ENCODE measurements at places on chromosomes 12 and 14.

GRCh38 chr12:26455936-26456574, 260.7 kb downstream of the SSPN start:
- DNase-seq, result peak; percentile 12

DNA sequence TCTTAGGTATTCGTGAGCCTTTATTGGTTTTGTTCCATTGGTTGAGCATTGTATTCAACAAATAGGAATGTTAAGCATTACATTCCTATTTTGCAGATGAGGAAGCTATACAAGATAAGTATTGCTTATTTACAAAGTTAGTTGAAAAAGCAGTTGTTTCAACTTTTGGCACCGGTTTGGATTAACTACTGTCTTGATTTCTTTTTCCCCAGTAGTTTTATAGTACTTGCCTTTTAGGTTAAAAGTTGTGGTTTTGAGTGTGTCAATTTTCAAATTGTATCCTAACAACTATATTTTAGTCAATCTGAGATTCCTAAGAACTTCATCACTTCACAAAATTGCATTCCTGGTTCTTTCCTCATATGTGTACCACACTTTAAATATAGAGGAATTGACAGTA, 23.8 kb upstream of the MBIP start:
- no peak for DNase-seq

DNA sequence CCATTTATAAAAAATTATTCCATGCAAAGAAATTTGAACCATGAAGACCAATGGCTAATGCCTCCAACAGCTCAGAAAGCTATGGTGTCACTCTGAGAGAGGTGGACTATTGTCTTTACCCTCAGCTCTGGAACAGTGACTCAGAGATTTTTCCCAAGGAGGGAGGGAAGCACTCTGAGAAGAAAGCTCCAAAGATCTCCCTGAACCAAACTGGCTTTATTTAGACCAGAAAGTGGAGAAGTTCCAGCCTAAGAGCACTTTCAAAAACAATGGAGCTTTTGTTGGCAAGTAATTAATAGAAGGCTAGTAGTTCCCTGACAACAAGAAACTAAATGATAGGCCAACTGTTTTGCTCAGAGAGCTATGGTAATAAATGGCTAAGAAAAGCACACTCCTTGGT, 599.9 kb upstream of the MDGA2 start:
- no peak for DNase-seq

DNA sequence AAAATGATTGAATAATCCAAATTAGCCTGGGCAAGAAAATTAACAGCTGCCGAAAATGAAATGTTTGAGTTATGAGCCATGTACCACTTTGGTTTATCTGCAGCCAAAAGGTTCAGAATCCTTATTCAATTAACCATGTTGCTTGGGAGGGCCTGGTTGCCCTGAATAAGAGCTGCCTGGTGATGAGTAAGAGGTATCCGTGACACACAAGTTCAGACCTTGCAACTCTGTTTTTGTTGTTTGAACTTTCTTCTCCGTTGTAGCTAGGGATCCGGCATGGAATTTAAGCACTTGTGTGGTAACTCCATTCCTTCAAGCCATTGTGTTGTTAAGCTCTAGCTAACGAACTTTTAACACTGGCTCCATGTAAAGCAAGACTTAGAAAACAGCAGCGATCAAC, 35.7 kb downstream of the FOXA1 start:
- peak; percentile 8 for DNase-seq

GRCh38 chr14:100888789-100889315, 14.7 kb downstream of the RTL1 start:
- peak; percentile 86 for DNase-seq

DNA sequence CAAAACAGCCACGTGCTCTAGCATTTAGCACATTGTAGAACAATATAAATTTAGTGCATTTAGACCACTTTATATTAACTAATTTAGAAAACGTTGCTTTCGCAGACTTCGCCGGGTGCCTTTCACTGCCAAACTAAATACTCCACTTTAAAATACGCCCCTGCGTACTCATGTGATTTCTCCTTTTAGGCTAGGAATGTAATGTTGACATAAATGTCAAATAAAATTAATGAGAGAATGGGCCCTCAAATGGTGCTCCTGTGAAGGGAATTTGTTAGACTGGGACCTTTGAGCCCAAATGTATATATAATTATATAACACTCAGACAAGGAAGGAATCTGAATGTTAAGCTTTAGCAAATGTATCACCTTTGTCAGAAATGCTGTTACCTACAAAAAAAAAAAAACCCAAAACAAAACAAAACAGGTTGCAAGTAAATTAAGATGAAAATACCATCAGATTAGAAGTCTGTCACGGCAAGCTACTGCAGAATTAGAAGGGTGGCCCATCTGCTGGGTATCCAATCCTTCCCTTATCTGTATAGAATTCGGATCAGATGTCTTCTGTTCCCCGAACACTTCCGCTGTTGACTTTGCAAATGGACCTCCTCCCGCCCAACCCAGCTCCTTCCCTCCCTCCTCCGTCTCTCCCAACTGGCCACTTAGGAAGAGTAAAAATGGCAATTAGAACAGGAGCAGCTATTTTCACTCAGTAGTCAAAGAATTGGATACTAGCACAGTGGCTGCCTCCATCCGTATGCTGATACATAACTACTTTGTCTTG, 159.3 kb upstream of the FOXN3 start:
- DNase-seq, result no peak

GRCh38 chr14:101442451-101442850, 118.8 kb upstream of the DIO3 start:
- DNase-seq, result peak; percentile 28

DNA sequence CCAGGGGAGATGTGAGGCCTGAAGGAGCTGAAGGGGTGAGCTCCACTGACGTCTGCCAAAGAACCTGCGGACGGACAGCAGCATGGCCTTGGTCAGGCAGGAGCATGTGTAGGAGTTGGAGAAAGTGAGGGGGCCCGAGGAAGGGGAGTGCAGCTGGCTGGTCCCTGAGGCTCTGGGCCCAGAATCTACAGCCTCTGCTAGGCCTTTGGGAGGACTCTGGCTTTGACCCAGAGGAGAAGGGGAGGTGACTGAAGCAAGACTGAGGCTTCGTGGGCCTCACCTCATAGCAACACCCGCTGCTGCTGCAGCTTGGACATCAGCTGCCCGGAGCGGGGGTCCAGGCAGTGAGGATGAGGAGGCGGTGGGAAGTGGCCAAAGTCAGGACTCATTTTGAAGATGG, 216.6 kb upstream of the FKBP4 start:
- no peak for DNase-seq

DNA sequence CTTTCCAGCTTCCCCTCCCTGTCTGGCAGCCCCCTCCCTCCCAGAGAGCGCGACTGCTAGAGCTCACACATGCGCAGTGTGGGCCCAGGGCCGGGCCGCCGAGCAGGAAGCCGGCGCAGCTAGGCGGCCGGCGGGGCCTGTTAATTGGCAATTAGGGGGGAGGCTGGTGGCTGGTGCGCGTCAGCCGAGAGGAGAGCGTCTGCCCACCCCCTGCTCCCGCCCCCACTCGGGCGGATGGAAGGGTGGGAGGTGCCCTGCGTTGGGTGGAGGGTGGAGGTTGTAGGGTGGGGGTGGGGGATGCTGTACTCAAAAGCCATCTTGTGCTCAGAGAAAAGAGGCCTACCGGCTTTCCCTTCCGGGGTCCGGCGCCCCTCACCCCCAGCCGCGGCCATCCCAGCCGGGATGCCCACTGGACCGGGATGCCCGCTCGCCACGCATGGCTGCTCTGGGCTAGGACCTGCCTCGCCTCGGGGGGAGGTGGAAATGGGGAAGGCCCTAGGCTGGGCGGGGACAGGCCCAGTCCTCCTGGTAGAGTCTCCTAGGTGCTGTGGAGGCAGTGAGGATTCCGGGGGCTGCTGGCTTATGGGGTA, 9.2 kb downstream of the HOXC8 start:
- peak; percentile 95 for DNase-seq

GRCh38 chr12:27762757-27763156, 17.3 kb upstream of the KLHL42 start:
- DNase-seq, result no peak

GRCh38 chr14:70096866-70097265, 91.9 kb downstream of the SLC8A3 start:
- DNase-seq, result peak; percentile 9

- no peak for DNase-seq
Observed at GRCh38 chr12:75870878-75871277, 160.7 kb downstream of the PHLDA1 start.

DNA sequence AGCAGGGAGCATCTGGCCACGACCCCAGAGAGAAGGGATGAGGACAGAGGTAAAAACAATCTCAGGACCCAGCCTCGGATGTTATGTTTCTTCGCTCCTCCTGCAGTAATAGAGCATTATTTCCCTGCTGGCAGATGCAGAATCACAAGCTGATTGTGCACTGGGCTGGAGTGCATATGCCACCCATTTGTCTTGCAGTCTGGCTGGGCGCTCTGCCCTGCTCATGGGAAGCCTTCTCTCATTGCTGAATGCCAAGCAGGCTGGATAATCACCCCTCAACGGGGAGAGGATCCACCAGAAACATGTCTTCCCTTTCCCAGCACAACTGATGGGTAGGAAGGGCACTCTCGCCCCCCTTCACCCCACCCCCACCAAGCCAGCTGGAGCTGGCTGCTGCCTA, 8.5 kb upstream of the VASH1 start:
- no peak for DNase-seq

DNA sequence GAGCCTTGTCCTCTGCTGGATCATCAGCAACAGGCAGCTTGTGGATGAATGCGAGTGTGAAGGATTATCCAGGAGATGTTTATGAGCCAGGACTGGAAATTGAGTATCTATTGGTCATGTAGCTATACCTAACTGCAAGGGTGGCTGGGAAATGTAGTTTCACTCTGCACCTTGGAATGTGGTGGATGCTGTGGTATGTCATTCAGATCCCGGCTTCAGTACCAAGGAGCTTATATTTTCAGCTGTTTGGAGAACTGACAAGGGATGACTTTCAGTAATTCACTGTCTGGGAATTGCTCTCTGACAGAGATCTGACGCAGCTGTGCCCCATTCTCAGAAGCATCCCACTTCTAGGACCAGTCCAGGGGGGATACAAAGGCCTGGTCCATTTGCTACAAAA, 792.3 kb upstream of the NOVA1 start:
- DNase-seq, result no peak

GRCh38 chr14:100557658-100558057, 29.6 kb downstream of the BEGAIN start:
- DNase-seq, result no peak

DNA sequence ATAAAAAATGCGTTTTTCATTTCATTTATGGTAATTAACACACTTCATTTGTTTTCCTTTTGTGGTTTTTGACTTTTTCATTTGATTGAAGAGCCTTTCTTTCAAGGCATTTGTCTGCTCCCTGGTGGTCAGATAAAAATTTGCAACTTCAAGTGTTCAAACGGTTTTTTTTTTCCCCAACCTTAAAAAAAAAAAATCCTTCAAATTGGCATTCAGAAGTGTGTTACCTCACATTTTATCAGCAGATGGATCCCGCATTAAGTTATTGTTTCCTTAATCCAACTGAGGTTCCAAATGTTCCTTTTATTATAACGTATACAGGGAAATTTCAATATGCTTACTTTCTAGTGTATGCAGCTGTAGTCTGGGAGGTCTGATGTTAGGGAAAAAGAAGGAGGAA, 47.2 kb downstream of the MYF5 start:
- peak; percentile 55 for DNase-seq

DNA sequence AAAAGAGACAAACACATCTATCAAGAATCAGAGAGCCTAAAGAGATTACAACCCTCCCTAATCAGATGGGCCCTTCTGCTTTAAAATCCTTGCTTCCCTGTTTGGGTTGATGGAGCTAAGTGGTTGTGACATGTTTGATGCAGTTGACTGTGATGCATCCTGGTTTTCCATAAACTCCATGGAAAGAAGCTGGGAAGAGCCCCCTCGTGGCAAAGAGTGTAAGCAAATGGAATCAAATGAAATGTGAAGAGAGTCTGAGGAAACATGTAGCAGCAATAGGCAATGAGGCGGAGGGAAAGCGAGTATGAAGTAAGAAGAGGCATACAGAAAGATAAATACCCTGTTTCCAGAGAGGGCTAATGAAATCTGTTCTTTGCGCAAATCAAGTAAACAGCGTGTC, 70.4 kb upstream of the SLCO1C1 start:
- peak; percentile 57 for DNase-seq

- DNase-seq, result no peak
Observed at GRCh38 chr12:99282624-99283023, 364.9 kb upstream of the GARIN6 start.

DNA sequence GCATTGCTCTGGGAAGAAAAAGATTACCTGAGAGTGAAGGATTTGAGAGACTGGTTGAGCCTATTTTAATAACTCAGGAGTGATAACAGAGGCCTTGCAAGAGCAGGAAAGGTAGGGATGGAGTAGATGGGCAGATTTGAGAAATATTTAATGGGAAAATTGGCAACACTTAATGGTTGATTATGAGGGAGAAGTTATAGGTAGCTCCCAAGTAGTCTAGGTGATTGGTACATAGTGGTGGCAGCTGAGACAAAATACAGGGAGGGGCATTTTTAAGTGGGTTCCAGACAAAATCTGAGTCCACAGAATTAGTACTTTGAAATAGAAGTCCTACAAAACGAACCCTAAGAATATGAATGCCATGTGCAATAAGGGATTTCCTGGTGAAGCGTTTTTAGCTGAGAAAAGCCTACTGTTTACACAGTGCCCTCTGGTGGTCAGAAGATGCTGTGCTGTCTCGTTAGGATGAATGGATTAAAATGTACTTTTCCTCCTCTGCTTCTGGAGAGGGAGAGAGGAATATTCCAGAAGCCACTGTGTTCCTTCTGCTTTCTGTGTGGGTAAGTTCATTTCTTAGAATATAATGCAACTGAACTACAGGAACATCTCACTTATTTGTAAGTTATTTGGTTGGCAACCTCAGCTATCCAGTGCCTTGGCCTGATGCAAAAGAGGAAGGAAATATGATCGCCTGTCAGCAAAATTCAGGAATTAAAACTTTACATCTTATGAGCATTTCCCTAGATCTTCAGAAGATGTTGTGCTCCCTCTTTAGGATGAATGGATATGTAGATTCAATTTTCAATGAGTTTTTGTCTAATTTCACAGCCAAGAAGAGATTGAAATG, 6.5 kb downstream of the ZBTB1 start:
- DNase-seq, result peak; percentile 64

- peak; percentile 10 for DNase-seq
Observed at GRCh38 chr12:112182499-112182898, 57.1 kb downstream of the TRAFD1 start.

- no peak for DNase-seq
Observed at GRCh38 chr14:100159094-100159864, at the start of gene DEGS2. Gene DEGS2, minus strand, starts transcription at chr14:100159645. Its CDS starts 58 bp downstream, at chr14:100159587.

GRCh38 chr12:75578546-75578945, 67.1 kb upstream of the KRR1 start:
- DNase-seq, result no peak

DNA sequence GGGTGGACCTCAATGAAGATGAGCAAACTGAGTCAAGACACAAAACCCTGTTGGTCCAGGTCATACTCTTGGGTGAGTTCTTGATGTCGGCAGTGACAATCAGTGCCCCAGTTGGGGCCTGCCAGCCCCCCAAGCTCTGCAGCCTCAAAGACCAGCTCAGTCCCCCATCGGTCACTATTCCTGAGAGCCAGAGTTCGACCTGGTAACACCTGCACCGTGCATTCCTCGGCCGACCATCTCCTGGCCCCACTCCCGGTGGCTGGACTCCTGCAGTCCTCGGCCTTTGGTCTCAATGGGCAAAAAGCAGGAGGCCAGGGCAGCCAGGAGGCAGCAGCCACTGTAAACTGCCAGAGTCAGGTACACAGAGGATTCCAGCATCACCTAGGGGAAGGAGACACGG, 32.5 kb downstream of the DAO start:
- no peak for DNase-seq

Data from amniotic epithelial cell (primary cell).